Activated naive CD8-positive, alpha-beta T cell treated with anti-CD3 and anti-CD28 coated beads, Interleukin-2, amount 10 ng/mL, durations not matched to agents 7 days and 5 days (primary cell): ENCODE measurements at places on chromosomes 1 and 21. TPM values are rescaled to one million over a fixed set of nuclear protein-coding genes. Genes with fewer than 3 reads are reported as not detected.

GRCh38 chr1:115090186-115090490, 835 bp upstream of the TSPAN2 start:
- DNase-seq: no peak

Gene TP73
- 0.62 TPM for total RNA-seq

Gene CFHR5
- total RNA-seq: not detected

Gene TSPAN2
- total RNA-seq: 1.2 TPM

GRCh38 chr1:174222166-174222949, 63.0 kb downstream of the RABGAP1L start:
- no peak for DNase-seq
